Stimulated activated CD4-positive, alpha-beta T cell treated with anti-CD3 and anti-CD28 coated beads, Interleukin-4, amount 100 ng/mL, for 48 hours (primary cell): ENCODE measurements at places on chromosomes 12 and 14.

DNA sequence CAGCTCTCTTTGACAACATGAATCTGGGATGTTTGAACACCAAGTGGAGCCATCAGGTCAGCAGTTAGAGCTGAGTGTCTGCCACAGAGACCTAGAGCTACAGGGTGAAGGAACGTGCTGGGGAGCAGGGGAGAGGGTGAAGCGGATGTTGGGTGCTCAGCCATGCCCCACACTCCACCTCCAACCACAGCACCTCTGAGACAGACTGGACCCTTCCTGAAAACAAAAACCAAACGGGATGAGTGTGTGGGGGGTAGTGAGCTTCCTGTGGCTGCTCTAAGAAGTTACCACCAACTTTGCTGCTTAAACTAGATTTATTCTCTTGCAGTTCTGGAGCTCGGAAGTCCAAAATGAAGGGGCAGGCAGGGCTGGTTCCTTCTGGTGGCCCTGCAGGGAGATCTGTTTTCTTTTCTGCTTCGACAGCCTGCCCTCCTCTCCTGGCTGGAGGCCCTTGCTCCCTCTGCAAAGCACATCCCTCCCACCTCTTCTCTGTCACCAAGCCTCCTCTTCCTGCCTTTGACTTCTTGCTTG is 5.6 kb upstream of the GOLGA3 start:
- DNase-seq, result no peak

DNA sequence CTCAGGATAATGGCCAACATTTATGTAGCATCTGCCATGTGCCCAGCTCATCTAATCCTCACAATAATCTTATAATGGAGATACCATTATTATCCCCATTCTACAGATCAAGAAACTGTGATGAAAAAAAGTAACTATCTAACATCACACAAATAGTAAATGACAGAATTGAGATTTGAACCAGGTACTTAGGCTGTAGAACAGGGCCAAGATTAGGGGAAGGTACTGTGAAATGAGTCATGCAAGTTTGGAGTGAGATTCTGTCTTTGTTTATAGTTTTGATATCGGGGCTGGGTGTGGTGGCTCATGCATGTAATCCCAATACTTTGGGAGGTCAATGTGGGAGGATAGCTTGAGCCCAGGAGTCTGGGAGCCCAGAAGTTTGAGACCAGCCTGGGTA is 1.3 kb upstream of the GNPTAB start:
- no peak for DNase-seq

GRCh38 chr12:2248087-2248900 is 195.5 kb downstream of the CACNA1C start:
- no peak for DNase-seq

DNA sequence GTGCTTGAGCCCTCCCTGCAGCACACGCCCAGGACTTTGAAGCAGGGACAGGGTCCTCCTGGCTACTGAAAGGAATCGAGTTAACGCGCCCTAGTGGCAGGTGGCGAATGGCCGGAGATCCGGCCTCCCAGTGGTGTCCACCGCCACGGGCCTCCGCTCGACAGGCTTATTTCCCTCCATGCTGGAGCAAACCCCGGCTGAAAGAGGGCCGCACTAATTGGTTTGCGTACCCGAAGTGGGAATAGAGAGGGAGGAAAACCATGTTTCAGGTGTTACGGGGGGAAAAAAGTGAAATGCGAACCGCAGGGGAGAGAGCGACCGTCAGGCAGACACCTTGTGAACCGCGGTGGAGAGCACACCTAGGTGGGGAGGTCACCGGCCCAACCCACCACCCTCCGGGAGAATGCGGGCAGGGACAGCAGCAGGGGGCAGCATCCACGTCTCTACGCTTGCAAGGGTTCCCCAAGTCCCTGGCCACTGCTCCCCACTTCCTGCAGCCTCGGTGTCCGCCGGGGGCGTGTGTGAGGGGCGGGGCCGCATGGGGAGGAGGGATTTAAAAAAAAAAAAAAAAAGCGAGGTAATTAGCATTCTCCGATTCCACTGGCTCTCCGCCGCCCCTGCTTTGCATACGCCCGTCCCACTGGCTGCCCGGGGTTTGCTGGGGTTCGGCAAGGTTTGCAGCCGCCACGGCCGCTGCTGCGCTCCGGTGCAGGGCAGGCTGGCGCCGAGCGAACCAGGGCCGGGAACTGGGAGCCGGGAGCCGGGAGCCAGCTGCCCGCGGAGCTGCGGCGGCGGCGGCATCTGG is 224.6 kb upstream of the CRY1 start:
- peak; percentile 76 for DNase-seq

- no peak for DNase-seq
Observed at GRCh38 chr12:32811686-32812392, 56.1 kb upstream of the YARS2 start.

DNA sequence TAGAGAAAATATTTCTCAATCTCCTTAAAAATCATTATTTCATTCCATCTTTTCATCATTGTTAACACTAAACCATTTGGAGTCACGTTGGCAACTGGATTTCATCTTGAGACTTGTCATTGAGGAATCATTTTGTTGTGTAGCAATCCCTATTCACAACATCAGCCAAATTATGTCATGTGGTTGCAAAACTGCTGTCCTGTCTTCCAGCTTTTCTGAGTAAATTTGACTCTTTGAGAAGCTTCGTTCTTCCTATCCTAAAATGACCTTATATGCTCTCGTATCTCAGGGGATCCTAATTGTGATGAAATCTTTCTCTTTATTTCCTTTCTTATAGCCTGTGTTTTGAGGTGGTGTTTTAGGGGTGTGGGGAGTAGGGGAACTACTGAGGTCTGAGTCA is 30.6 kb upstream of the KICS2 start:
- no peak for DNase-seq

GRCh38 chr14:63203618-63204406 is 431 bp upstream of the RHOJ start:
- DNase-seq, result no peak

GRCh38 chr12:28223858-28224257 is 33.6 kb downstream of the CCDC91 start:
- DNase-seq, result no peak

DNA sequence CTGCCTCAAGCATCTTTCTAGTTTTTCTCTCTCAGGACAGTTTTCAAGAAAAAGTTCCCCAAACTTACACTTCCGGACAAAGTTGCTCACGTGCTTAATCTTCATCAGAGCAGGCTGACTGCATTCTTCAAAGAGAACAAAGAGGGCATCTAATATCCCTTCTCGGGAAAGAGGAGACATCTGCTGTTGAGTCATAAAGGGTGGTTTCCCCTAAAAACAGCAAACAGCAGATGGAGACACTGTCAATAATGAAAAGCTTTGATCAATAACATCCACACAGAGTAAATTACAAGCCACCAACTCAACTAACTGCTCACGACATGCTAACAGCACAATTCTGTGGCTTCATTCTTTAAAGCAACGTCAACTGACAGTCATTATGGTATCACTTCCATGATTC is 8.1 kb downstream of the CIT start:
- DNase-seq, result no peak

DNA sequence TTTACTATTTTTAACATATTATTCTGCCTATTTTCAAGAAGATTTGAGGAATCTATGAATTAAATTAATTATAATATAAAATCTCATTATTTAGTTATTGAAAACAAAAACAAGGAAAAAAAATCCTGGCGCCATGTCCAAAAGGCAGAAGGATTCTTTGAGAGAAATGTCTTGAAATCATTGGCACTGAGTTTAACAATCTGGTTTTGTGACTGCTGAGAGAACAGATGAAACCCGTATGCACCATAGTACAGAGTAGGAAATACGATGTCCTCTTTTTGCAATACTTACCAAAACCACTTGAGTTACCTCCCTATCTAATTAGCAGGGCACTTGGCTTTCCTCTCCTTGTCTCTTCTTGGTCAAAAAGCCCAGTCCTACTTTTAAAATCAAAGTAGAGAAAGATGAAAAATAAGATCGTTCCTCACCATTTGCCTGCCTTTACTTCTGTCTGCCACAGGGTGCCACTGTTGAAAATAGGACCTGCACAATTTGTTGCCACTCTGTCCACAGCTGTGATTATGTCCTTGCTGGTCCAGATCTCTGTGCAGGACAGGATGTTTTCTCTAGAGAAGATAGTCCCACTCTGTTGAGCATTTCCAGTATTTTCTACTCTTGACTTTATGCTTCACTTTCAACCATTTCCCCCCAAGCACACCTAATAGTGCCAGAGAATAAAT is 179.7 kb downstream of the PDZRN4 start:
- DNase-seq, result no peak

DNA sequence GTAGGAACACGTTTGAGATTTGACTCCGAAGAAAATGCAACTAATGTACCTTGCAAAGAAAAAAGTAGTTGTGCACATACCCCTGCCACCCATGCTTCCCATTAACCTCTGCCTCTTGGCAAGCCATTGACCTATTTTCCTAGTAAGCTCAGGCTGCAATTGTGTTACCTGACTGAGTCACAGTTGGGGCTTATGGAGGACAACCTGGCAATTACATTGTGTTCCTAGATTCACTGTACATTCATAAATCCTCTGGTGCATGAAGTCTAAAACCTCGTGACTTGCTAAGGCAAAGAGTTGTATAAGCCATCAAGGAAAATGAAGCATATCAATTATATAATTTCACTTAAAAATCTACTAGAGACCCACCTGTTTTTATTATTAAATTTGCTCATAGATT is 62.0 kb upstream of the DUSP6 start:
- DNase-seq, result no peak

- DNase-seq, result no peak
Observed at GRCh38 chr14:71328183-71328582, 420.9 kb downstream of the PCNX1 start.

GRCh38 chr14:76997257-76997970 is 31.1 kb downstream of the IRF2BPL start:
- no peak for DNase-seq

- DNase-seq, result no peak
Observed at GRCh38 chr12:30134229-30134628, 350.5 kb upstream of the TMTC1 start.

DNA sequence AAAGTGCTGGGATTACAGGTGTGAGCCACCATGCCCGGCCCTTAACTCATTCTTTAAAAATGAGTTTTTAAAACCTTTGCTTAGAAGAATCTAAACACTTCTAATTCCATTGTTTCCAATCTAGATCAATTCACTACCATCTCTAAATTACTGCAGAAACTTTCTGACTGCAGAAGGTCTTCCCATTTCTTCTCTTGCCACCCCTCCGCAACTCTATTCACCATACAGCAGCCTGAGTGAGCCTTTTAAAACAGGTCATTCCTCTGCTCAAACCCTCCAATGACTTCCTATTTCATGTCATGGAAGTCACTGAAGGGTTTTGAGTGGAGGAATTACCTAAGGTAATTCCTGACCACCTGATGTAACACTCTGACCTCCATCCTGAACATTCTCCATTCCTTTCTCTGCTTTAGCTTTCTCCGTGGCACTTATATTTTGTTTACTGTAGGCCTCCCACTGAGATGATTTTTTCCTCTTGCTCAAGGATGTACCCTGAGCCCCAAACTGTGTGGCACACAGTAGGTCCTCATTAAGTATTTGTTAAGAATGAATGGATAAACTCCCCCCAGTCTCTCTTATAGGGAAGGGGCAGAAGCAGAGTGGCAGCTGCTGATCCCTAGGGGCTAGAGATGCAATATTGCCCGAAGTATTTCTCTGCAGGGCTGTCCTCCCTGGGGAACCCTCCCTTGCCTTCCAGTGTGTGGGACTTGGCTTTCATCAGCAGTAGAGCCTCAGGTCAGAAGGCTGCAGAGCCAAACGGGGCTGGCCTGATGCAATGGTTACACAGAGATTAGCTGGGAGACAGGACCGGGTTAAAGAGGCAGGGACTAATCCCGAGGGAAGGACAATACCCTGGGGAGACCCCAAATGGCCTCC is 1.2 kb downstream of the DDIT3 start:
- DNase-seq, result no peak

DNA sequence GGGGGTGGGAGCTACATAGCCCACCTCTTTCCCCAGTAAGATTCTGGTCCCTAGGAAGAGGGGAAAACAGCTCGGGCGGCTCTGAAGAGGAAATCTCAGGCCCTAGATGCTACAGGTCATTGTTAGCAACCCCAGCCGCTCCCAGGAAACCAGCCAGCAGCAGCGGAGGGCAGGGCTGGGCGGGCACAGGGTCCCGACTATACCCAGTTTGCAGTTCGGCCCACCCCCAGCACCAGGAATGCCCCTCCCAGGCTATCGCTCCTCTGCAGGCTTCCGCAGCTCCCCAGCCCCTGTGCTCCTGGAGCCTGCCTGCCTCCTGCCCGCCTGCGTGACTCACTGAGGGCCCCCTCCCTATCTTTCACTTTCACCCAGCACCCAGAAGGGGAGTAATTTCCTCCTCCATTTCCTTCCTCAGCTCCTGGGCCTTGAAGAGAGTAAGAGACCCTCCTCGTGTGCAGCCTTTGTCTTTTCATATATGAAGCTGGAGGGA is 27.2 kb upstream of the PNMA1 start:
- peak; percentile 64 for DNase-seq

DNA sequence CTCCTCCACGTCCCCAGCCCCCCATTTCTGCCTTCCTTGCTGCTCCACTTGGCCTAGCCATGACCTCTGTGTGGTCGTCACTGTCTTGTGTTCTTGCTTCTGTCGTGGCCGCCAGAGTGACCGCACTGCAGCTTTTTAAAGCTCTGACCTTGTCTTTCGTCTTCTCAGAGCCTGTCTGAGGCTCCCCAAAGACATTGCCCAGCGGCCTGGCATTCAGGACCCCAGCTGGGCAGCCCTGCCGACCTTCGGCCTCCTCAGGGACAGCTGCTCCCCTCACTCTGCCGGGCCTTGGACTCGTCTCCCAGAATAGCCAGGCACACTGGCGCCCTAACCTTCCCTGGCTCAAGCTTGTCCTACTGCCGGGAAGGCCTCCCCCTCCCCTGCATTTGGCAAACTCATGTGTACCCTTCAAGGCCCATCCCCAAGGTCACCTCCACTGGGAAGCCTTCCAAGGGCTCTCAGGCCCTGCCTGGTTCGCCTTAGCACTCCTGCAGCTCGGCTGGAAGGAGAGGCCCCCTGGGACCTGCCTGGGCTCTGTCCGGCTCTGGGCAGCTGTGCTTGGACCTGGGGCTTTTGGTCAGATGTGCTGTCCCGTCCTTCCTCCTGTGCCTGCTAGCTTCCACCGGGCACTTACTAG is 15.7 kb upstream of the DLK1 start:
- DNase-seq, result no peak

- no peak for DNase-seq
Observed at GRCh38 chr14:103217538-103217937, 94.3 kb downstream of the TNFAIP2 start.

DNA sequence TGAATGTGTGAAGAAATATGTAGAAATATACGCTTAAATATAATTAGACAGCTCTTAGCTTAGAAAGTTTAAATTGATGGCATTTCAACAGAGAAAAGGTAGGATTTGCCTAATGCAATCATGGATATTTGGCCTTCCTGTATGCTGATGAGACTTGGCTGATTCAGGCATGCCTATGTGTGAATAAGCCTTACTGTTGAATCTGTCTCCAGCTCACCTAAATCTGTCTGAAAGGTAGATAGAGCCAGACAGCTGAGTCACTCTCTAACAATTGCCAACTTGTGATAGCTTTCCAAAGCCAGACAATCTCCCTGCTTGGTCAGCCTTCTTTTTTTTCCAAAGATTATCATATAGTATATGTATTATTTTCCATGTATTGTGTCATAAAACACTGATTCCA is 92.8 kb upstream of the FLRT2 start:
- no peak for DNase-seq
